AG04450 (cell line): ENCODE measurements at places on chromosomes 7 and 10.

- no peak for DNase-seq
Measured at GRCh38 chr10:93352638-93353383, 129.3 kb downstream of the MYOF start.

DNA sequence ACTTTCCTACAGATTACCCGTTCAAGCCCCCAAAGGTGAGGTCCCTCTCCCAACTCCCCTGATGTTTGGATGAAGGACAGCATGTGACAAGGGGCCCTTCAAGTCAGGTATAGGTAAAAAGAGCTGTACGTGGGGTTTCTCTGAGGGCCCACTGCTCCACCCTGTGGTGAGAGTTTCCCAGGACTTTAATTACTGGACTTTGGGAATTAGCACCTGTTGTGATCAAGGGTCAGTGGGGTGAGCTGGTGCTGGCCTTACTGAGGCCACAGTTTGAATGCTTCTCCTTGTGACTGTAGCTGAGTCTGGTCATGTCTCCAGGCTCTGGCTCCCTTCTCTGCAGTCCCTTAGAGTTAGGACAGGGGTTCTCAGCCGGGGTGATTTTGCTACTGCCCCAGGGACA, 16.8 kb downstream of the UBE2D4 start:
- no peak for DNase-seq

- DNase-seq, result peak; percentile 73
Measured at GRCh38 chr10:91617072-91617609, 15.7 kb downstream of the PPP1R3C start.

- no peak for DNase-seq
Measured at GRCh38 chr10:128489324-128490247, 363.4 kb upstream of the MKI67 start.

GRCh38 chr10:92552310-92552709, 21.6 kb downstream of the IDE start:
- no peak for DNase-seq

DNA sequence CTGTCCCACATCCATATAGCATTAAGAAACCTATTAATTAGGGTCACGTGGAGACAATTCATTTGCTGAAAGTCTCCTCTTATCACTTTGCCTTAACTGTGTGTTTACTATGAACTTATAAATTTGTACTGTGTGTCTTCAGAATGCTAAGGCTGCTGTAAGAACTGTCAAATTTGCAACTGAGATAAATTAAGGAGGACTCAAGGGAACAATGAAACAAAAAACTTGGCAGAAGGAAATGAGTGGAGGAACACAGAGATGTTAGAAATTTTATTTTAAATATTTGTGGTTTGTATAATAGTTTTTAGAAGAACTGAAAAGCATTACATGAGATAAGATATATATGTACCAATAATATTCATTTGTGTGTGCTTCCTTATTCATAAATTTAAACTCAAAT, 1005.3 kb upstream of the SORCS1 start:
- DNase-seq, result no peak

- no peak for DNase-seq
Measured at GRCh38 chr7:90532231-90532929, 62.9 kb downstream of the PTTG1IP2 start.

DNA sequence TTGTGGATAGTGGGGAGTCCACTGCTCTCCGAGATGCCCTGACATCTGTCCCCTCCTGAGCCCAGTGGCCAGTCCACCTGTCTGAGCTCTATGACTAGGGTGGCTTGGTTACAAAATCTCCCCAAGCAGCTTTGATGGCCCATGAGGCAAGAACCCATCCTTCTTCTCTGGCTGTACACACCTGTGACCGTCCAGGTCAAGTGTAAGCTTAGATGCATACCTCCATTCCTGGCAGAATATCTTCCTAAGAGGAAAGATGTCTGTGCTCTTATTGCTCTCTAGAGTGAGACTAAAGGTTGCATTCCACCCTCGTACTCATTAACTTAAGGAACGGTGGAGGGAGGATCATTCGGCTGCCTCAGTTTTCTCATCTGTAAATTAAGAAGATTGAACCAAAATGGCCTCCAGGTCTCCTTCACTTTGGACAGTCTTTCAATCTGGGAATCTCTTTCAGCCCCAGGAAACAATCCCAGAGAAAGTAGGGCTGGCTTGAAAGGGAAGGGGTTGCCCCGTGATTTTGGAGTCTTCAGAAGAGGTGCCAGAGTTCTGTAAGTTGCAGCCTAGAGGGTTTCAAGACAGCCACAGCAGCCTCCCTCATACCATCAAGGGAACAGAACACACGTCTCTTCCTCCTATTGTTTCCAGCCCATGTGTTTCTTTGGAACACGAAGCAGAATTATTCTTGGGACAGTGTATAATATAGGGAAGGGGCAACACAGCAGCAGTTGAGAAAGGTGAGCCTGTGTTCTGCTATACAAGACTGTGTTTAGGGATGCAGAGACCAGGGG, 5.5 kb downstream of the HOXA4 start:
- no peak for DNase-seq

- no peak for DNase-seq
Measured at GRCh38 chr10:36313142-36313541, 671.0 kb upstream of the FZD8 start.

GRCh38 chr10:9825491-9826018, 1192.1 kb upstream of the CELF2 start:
- DNase-seq, result no peak

DNA sequence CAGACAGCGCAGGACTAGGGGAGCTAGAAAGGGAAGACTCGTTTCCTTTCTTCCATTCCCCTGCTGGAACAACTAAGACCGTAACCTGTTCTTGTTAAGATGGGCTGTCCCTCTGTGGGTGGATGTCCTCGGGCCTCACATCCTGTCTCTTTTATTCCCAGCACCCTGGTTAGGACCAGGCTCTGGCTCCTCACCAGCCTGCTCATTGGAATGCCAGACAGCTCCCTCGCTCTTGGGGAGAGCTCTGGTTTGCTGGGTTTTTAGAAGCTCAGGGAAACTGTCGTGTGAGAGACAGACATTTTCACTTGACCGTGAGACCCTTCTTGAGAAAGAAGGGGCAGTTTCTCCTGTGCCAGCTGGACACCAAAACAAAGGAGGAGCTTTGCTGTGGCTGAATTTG, 58.1 kb upstream of the HABP2 start:
- DNase-seq, result no peak
